ENCODE measurements at places on chromosomes 13 and 19.

DNA sequence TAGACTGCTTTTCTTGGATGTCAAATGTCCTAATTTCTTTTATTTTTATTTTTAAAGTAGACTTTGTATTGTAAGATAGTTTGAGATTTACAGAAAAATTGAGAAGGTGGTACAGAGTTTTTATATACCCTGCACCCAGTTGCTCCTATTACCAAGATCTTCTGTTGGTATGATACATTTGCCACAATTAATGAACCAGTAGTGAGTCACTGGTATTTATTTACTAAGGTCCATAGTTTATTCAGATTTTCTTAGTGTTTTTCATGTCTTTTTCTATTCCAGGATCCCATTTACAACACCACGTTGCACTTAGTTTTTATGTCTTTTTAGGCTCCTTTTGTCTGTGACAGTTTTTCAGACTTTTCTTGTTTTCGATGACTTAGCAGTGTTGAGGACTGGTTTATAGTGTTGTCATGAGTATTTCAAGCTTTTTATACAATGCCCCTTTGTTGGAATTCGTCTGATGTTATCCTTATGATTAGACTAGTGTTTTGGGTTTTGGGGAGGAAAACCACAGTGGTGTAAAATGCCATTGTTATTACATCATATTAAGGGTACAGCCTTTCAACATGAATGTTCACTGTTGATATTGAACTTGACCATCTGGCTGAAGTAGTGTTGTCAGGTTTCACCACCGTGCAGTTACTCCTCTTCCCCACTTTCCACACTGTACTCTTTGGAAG, 35.9 kb downstream of the COG3 start:
- DNase-seq: peak; percentile 86

DNA sequence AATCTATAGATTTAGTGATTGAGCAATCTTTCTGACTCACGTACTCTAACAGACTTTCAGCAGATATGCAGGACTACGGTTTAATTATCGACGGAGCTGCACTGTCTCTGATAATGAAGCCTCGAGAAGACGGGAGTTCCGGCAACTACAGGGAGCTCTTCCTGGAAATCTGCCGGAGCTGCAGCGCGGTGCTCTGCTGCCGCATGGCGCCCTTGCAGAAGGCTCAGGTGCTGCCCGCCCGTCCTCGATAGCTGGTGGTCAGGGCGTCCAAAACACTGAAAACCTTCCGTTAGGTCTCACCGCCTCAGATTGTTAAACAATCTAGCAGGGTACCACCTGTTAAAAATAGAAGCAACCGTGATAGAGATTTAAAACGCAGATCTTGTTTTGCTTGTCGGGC, 113.2 kb upstream of the MCF2L start:
- no peak for DNase-seq

- no peak for DNase-seq
Observed at GRCh38 chr19:55694656-55695491, 19.8 kb downstream of the EPN1 start.

GRCh38 chr19:29858000-29858596, 46.3 kb downstream of the CCNE1 start:
- DNase-seq: no peak

GRCh38 chr19:1492474-1493006, 1.6 kb downstream of the REEP6 start:
- DNase-seq: no peak

DNA sequence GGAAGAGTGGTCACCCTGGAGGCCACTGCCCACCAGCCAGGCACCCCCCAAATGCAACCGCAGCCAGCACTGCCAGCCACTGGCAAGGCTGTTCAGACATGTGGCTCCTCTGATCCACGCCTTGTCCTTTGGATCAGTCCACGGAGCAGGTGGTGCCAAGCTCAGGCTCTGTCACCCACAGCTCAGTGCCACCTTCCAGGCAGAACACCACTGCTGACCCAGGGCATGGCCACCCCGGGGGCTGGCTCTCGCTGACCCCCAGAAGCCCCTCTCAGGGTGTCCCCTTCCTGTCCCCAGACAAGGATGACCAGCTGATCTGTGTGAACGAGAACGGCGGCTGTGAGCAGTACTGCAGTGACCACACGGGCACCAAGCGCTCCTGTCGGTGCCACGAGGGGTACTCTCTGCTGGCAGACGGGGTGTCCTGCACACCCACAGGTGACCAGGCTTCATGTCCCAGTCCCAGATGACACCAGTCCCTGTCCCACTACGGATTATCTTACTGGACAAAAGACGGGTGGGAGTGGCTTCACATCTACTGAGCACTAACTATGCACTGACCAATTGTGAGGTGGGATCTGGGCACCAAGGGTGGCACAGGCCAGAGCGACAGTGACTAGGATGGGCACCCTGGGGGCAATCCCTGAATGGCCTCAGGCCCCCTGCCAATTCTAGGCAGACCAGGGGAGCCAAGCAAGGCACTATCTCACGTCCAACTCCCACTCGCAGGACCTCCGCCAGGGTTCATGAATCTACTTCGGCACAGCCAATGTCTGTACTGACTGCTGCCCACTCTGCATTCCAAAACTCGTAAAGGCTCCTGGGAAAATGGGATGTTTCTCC, 7.0 kb upstream of the F10 start:
- no peak for DNase-seq

- DNase-seq: no peak
Observed at GRCh38 chr19:3538258-3538929, 580 bp upstream of the TEKTIP1 start.

DNA sequence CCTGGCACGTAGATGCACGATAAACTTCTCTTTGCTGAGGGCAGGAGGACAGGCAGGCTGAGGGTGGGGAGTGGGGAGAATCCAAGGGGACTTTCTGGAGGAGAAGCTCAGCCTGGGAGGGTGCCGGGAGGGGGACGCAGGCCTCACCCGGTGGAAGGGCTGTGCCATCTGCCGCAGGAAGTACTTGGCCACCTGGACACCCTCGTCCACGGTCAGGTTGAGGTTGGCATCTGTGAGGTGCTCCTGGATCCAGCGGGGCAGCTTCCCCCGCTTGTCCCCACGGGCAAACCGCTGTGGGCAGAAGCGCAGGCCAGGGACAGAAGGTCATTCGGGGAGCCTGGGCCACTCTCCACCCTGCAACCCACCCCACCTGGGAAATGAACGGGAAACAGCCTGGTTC, 11.5 kb downstream of the KLC3 start:
- DNase-seq: no peak

GRCh38 chr13:64855506-64855905, 2374.6 kb downstream of the PCDH9 start:
- DNase-seq: peak; percentile 35

Data from adipocyte (in vitro differentiated cells).